Stimulated activated CD4-positive, alpha-beta T cell treated with anti-CD3 and anti-CD28 coated beads, Interleukin-12 subunit alpha, Interleukin-12 subunit beta, amount 100 ng/mL, for 24 hours (primary cell): ENCODE measurements at places on chromosomes 12 and 14.

DNA sequence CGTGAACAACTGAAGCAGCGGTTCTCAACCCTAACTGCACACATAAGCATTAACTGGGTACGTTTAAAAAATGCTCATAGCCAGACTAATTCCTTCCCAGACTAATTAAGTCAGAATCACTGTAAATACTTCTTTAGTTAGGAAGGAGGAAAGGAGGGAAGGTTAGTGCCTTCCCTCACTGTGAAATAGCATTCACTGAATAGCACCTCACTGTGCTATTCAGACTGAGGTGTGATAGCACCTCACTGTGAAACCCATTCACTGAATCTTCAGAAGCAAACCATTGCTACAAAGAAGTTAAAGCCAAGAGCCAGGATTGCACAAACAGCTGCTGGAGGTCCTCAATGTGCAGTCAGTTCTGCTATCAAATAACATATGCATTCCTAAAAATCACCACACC, 58.8 kb downstream of the RTN1 start:
- no peak for DNase-seq

- DNase-seq = no peak
These were observed 1.9 kb downstream of the CCDC184 start for GRCh38 chr12:48185181-48185919.

DNA sequence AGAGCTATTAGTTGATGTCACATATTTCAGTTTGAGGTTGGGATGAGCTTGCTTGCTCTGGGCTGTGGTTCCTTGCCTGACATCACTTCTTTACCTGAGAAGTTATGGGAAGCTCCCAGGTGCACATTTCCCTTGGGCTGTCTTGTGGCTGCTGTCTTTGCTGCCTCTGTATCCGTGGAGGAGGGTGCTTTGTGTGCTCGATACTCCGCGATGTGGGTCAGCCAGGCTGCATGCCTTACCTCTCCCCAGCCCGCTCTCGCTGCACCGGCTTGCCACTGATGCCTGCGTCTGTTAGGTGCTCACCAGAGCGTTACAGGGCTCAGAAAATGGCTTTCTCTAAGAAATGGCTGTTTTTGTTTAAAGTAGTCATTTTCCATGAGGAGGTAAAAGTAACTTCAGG, 19.6 kb downstream of the PELI2 start:
- no peak for DNase-seq

- DNase-seq = no peak
These were observed 433.6 kb downstream of the ZFP36L1 start for GRCh38 chr14:68359022-68359836.

DNA sequence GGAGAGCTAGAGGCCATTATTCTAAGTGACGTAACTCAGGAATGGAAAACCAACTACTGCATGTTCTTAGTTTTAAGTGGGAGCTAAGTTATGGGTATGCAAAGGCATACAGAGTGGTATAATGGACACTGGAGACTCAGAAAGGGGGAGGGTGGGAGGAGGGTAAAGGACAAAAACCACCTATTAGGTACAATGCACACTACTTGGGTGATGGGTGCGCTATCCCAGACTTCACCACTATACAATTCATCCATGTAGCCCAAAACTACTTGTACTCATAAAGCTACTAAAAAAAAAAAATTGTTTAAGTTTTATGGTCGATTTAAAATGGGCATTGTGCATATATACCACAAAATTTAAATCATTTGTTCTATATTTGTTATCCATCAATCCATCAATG, 24.3 kb downstream of the SLC41A2 start:
- DNase-seq = no peak

DNA sequence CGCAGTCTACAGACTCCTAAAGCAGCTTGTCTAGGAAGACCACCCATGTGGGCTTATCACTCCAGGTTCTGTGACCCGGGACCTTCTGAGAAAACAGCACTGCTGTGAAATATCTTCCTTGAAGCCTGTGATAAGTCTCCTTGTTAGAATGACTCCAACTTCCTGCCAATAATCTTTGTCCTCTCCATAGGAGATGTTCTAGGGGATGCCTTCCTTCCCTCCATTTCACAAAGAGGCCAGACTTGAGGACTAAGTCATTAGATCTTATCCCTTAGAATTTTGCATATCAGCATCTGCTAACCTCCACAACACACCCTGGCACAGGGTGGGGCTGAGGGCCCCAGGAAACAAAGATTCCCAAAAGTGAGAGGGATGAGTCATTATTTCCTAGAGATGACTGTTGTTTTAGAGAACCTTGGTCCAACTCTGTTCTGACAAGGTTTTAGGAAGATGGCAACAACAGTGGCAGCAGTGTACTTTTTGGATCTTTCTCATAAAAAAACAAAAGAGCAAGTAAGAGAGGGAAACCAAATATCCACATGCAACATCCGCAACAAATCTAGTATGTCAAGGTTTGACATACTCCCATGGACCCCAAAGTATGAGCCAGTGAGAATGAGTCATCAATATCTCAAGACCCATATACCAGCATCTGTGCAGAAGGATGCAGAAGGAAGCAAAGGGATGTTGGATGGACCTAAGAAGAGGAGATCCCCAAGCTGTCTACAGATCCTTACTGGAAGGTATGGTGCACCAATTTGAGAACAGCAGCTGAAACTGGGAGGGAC, 6.0 kb downstream of the LTB4R start:
- DNase-seq = no peak

DNA sequence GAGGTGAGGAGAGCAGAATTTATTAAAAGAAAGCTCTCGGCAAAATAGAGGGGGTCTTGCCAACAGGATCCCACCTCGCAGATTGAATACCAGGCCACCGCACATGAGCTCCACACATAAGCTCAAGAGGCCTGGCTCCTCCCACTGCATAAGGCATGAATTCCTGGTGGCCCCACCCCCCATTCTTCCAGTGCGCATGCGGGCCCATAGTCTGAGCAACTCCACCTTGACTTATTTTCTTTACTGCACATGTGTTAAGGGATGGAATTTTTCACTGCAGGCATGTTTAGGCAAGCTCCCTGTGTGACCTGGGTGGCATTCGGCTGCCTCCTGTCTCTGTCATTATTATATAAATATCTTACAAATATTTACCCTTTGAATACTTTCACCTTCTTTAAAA, 412.5 kb downstream of the RMST start:
- no peak for DNase-seq
